NCI-H2107 (cell line): ENCODE measurements at places on chromosomes 12 and 14.

- DNase-seq: peak; percentile 62
These were observed 718 bp downstream of the PACS2 start for GRCh38 chr14:105315211-105315721.

DNA sequence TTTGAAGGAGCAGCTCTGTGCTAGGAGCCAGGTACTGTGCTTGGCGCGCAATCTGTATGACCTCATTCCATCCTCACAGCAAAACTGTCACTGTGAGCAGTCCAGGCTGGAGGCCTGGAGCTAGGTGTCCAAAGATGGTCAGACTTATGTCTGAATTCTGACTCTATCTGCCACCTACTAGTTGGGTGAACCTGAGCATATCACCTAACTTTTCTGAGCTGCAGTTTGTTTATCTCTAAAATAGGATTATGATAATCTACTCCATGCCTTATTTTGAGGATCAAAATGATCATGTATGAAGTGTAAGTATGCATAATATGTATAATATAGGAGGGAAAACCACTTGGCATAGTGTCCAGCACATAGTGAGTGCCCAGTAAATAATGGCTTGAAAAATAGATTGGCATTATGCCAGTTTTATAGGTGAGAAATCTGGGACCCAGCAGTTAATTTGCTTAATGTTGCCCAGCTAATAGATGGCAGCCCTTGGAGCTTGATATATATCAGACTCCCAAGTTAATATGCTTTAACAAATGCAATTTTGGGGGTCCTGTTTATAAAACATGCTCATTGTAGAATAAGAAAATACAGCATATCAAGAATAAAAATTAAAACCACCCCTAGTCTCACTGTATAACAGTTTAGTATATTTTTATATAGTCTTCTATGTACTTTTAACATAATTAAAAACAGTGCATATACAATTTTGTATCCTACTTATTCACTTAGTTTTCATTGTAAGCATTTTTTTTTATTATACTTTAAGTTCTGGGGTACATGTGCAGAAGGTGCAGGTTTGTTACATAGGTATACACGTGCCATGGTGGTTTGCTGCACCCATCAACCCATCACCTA lies 4.5 kb upstream of the JPH4 start:
- no peak for DNase-seq

- DNase-seq: no peak
These were observed 1.8 kb downstream of the CCDC85C start for GRCh38 chr14:99602054-99602787.

DNA sequence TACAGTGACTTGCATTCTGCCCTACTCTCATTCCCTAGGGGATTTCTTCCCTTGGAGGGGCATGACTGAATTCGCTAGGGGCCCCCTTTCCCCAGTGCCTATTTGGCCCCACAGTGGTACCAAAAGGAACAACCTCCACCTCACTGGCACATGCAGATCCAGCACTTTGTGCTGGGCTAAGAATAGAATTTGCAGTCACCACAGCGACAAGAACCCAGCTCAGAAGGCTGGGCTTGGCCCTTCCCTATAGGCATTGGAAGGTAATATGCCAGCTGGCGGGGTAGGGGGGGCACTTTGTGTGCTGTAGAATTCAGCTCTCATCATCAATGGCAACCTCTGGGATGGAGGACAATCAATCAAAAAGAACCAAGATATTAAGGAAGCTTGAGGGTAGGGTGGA lies 13.9 kb downstream of the BAZ2A start:
- DNase-seq: no peak

GRCh38 chr12:66877925-66878324 lies 199.0 kb upstream of the GRIP1 start:
- DNase-seq: no peak

DNA sequence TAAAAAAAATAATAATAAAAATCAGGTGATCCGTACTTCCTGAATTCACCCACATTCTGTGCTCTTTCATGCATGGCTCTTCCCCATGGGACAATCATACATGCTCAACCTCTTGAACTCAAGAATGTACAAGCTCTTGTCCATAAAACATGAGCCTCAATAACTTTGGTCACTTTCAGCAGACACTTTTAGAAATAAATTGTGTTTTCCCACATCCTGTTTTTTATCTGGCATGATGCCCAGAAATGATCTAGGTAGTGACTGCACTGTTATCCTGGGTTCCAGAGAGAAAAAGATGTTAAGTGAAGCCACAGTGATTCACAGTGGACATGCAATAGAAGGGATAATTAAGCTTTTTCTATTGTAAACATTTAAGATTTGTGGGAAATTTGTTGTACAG lies 537.6 kb upstream of the TMEM132C start:
- DNase-seq: no peak

DNA sequence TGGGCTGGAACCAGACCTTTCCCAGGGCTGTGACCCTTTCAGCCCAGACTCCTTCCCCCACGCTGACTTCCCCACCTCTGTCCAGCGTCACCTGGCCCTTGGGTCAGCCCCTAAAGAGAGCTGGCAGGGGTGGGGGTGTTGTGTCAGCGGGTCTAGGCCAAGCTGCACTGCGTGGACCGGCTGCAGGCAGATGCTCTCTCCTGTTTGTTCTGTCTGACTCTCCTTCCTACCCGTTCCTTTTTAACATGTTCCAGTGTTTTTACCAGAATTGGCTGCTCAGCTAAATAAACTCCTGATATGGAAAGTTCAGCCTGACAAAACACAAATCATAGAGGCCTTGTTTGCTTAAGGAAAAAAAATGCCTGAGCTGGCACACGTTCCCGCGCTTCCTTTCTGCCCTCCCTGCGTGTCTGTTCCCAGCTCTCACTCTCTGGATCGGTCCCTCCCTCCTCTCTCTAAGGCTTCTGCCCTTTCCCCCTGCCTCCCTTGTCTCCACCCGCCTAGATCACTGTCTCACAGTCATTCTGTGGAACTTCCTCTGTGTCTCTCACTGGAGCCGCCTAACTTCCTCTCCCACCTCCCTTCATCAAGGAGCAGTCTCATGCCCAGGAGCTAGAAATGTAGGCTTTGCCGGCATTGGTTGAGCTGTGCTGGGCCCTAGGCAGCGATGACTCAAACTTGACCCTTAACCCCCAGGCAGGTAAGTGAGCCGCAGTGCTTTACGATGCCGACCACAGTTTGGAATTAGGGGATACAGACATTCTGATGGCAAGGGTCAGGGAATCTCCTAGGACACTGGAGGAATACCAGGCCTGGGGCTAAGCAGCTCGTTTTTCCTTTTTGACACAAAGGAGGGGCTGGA lies 15.5 kb upstream of the MLXIP start:
- no peak for DNase-seq

GRCh38 chr12:29148911-29149690 lies at the start of gene FAR2:
FAR2 (plus strand) TSS chr12:29149278; CDS start chr12:29270450, 121,172 bp downstream.
- peak; percentile 75 for DNase-seq

DNA sequence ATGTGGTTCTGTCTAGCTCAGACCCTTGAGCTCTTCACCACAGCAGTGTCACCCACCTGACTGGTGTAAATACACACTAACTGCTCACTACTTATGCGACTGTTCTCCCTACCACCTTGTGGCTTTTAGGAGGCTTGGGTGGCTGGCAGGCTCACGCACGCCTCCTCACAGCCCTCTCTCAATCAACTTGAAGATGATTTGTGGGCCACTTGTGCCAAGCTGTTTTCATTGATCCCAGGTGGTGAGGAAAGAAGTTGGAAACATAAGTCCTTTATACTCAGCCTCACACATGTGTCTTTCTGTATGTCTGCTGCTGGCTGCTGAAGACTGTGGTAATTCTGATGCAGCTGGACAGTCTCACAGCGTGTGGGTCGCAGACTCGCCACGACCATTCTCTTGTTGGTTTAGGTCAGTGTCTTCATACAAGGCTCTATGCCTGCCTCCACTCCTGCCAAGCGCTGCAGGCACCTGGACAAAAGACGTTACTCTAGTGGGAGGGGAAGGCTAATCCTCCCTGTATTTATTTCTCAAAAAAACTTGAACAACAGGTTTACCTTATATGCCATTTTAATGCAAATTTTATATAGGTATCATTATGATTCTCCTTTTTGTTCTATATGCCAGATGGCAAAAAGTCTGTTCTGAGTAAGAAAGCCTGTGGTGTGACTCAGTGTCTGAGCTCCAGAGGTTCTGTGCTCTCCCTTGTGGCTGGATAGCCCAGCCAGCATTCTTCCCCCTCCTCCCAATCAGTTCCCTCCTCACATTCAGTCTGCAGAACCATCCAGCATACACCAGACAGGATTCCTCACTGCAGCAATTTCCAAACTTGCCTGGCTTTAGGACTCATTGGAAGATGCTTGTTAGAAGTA lies 115.6 kb downstream of the DIP2B start:
- peak; percentile 46 for DNase-seq

- DNase-seq: no peak
These were observed 9.2 kb downstream of the FAR2 start for GRCh38 chr12:29158115-29158763.

- DNase-seq: no peak
These were observed 82.6 kb downstream of the LRRC74A start for GRCh38 chr14:76908834-76909233.

DNA sequence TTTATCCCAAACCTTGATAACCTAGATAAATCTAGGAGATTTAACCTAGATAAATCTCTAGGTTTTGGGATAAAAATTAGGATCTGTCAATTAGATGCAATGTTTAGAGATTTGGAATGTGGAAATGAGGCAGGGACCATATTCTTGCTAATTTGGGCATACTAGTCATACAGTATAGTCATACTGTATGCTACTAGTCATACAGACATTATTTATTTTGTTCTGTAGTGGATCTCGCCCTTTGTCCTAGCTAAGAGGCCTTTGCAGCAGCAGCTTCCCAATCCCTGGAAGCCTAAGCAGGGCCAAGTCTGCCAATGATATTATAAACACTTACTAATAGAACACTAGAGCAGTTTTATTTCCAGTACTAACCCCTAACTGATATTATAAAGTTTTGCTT lies 136.4 kb downstream of the CEP128 start:
- no peak for DNase-seq

GRCh38 chr14:105059035-105059924 lies 6.0 kb downstream of the GPR132 start:
- no peak for DNase-seq

GRCh38 chr12:31523306-31523705 lies 67.6 kb downstream of the DENND5B start:
- no peak for DNase-seq

DNA sequence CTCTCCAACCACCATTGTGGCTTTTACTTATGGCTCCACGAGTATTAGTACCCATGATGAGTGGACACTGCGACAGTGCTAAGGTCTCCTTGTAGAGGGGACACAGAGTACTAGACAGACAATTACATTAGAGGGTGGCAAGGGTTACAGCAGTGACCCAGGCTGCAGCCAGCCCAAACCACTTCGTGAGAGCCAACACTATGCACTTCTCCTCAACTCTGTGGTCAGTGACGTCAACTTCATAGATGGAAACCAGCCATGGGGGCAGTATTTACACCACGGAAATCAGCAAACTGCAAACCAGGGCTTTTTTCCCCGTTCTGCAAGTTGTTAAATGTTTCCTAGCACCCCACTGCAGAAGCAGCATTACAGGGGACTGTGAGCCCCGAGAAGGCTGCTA lies 61.6 kb upstream of the ZFP36L1 start:
- DNase-seq: no peak

DNA sequence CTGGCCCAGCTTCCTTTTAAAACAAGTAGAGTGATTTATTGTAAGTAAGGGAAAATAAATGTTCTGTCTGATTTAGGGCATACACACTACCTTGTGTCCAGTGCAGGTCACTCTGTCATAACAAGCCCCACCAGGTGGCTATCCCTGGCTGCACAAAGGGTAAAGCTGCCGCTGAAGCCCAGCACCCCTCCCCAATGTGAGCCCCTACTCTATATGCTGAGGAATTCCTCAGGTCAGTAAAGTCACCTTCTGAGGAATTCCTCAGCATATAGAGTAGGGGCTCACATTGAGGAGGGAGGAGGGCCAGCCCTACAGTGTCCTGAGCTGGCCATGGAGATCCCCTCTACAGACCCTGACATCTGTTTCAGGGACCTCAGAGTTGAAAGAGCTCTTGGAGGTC lies 67.2 kb downstream of the TBC1D30 start:
- DNase-seq: no peak

DNA sequence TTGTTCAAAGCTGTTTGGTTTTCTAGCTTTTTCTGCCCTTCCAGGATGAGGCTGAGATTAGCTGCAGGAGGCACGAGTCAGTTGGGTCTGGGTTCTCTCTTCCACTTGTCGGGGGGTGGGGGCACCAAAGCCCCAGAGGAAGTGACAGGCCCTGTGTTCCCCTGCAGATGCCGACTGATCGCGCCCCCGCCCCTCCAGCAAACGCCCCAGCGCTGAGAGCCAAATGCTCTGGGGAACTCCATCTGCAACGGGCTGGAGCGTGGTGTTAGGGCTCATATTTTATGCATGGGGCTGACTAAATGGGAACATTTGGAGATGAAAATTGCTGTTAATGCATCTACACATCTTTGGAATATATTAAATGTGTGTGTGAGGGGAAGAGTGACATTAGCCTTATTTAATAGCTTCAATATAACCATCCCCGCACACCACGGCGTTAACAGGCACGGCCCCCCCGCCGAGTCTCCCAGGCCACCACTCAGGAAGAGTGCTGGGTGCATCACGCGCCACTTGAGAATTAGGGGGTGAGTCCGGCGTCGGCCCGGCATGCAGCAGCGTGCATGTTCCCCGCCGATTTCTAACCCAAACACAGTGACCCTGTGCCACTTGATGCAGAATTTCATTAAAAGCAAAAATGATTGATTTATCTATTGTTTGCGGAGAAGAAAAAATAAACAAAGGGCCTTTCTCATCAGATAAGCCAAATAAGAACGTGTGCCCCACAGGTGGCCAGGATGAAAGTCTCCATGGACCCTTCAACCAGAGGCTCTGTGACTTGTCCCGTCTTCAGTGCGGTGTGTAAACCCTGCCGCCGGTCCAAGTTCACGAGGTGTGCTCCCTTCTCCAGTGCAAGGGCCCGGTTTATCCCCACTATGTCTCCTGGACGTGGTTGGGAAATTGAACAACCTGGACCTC lies 165.0 kb upstream of the RTL1 start:
- DNase-seq: no peak

- DNase-seq: no peak
These were observed 20.0 kb downstream of the TMED8 start for GRCh38 chr14:77356899-77357298.

GRCh38 chr12:11881835-11882234 lies 188.9 kb upstream of the BCL2L14 start:
- DNase-seq: no peak

DNA sequence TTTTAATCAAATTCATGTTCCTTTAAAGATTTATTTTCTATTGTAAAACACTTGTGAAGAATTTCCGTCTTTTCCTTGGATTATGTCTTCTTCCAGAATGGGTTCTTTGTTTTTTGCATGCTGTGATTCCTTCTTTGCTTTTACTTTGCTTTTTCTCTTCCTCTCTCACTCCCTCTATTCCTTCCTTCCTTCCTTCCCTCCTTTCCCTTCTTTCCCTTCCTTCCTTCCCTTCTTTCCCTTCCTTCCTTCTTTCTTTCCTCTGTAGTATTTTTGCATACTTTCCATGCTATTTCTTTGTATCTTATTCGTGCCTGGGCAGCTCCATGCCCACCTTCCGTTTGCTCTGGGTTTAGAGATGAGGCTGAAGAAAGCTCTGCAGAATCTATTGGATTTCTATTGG lies 21.6 kb upstream of the FGF23 start:
- no peak for DNase-seq

GRCh38 chr12:83575326-83575725 lies 888.6 kb downstream of the TMTC2 start:
- no peak for DNase-seq
